ENCODE measurements at places on chromosomes 3 and 15.

- no peak for DNase-seq
These were observed 11.8 kb upstream of the LIPC start for GRCh38 chr15:58419803-58420524.

- DNase-seq, result no peak
These were observed 104.3 kb upstream of the ABHD17C start for GRCh38 chr15:80590761-80591355.

DNA sequence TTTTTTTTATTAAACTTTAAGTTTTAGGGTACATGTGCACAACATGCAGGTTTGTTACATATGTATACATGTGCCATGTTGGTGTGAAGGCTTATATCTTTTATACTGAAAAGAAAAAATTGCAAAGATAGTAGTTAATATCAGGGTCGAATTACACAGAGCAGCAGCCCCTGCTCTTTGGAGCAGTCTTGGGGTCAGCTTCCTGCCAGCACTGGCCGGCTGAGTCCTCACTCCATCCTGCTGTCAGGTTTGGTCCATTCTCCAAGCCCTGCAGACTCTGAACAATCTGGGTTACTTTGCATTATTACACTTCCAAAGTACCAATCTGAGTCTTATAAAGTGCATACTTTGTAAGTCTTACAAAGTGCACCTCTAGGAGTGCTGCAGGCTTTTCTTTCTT is 66.0 kb downstream of the COL8A1 start:
- no peak for DNase-seq

DNA sequence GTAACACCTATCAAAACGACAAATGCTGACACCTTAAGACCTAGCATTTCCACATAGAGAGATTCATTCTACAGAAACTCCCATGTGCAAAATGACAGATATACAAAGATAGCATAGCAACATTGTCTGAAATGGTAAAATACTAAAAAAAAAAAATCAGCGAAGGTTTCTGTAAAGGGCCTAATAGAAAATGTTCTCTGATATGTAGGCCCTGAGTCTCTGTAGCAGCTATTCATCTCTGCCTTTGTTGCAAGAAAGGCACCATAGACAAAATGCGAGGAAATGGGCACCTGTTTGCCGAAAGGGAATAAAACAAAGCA is 631 bp upstream of the MFGE8 start:
- DNase-seq, result no peak

DNA sequence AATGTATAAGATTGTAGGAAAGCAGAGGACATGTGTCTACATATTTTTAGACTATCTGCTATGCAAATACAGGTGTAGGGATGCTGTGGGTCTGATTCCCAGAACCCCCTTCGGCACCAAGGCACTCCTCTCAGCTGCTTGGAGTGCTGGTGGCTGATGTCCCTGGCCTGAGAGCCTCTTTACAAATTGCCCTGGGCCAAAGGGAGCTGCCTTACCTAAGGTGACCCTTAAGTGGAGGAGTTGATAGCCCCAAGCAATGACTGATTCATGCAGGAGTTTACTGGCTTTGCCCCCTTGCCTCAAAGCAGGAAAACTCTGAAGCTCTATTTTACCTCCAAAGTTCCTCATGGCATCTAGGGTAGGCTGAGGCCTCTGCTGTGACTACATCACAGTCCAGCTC is 83.0 kb downstream of the ZNF385D start:
- DNase-seq, result no peak

DNA sequence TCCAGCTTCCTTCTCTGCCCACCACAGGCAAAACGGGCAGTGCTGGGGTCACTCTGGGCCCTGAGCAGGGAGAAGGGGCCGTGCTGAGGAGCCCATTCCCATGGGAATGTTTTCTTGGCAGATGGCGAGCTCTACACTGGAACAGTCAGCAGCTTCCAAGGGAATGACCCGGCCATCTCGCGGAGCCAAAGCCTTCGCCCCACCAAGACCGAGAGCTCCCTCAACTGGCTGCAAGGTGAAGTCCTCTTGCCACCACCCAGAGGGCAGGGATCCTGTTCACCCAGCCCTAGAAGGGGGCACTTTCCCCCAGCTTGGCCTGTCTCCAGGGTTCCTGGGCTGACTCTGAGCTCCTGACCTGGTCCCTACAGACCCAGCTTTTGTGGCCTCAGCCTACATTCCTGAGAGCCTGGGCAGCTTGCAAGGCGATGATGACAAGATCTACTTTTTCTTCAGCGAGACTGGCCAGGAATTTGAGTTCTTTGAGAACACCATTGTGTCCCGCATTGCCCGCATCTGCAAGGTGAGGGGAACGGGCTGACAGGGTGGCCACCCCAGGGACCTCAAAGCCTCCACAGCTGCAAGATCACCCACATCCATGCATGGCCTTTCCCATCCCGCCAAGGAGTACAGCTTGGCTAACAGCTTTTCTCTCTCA is 12.4 kb downstream of the CIB1 start:
- no peak for DNase-seq

GRCh38 chr3:147705651-147706051 is 296.5 kb downstream of the ZIC1 start:
- DNase-seq, result no peak

DNA sequence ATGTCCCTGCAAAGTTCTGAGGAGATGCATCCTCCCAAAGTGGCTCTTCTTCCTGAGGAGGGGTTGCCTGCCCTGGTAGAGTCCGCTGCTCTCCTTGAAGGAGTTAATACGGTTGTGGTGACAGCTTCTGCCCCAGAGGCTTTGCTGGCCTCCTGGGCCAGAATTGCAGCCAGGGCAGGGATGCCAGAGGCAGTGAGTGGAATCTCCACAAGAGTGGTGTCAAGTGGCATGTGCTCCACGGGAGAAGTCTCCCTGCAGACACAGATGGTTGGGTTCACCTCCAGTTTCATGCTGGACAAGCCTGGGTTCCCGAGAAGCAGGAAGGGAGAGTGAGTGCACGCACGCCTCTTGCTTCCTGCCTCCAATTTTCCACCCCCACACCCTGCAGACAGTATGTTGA is 105.5 kb downstream of the SLC25A26 start:
- no peak for DNase-seq

DNA sequence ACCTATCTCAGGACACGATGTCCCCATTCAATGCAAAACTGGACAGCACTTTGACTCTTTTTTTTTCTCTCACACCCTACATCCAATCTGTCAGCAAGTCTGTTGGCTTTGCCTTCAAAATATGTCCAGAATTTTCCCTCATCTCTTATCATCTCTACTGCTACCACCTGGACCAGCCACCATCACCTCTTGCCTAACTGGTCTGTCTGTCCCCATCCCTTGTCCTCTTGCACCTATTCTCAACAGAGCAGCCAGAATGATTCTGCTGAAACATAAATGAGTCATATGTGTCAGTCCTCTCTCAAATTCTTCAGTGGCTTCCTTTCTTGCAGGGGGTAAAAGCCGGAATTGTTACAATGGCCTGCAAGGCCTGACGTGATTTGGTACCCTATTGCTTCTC is 105.8 kb downstream of the CYP19A1 start:
- DNase-seq, result no peak

- no peak for DNase-seq
These were observed 2.7 kb downstream of the RPL15 start for GRCh38 chr3:23919628-23920027.
